ENCODE measurements at places on chromosomes 3 and 15. TPM values are rescaled to one million over a fixed set of nuclear protein-coding genes. Genes with fewer than 3 reads are reported as not detected.

- DNase-seq: no peak
These were observed 64.8 kb downstream of the FBN1 start for GRCh38 chr15:48580736-48581135.

The HRH1 gene
- polyA plus RNA-seq: 0.80 TPM

DNA sequence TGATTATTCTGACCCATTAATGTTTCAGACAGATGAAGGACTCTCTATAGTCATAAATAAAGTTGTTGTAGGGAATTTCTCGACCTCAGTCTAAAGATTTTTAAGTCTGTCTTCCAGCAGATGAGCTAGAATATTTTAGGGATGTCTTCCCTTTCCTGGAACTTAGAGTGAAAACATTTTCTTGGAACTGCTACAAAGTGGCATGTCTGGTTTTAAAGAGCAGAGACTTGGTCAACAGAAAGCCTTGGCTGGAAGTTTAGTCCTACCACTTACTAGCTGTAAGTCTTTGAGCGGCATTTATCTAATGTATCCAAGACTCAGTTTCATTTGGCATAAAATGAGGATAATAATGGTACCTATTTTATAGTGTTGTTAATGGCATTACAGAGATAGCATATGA, 120.0 kb upstream of the TGFBR2 start:
- no peak for DNase-seq

The FETUB gene
- polyA plus RNA-seq: not detected

The PEX11A gene
- 7.0 TPM for polyA plus RNA-seq

DNA sequence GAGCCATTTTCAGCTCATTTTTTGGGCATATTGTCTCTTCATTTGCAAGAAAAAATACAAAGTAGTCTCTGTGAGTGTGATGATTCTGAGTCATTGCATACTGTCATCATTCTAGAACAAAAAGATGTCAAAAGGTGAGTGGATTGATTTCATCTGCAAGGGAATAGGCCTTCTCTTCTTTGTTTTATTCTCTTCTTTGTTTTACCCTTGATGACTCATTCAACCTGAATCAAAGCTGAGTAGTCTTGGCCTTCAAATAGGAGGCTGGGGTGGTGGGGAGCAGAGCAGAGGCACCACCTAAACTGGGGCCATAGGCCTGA, 25.4 kb downstream of the CYP19A1 start:
- no peak for DNase-seq

DNA sequence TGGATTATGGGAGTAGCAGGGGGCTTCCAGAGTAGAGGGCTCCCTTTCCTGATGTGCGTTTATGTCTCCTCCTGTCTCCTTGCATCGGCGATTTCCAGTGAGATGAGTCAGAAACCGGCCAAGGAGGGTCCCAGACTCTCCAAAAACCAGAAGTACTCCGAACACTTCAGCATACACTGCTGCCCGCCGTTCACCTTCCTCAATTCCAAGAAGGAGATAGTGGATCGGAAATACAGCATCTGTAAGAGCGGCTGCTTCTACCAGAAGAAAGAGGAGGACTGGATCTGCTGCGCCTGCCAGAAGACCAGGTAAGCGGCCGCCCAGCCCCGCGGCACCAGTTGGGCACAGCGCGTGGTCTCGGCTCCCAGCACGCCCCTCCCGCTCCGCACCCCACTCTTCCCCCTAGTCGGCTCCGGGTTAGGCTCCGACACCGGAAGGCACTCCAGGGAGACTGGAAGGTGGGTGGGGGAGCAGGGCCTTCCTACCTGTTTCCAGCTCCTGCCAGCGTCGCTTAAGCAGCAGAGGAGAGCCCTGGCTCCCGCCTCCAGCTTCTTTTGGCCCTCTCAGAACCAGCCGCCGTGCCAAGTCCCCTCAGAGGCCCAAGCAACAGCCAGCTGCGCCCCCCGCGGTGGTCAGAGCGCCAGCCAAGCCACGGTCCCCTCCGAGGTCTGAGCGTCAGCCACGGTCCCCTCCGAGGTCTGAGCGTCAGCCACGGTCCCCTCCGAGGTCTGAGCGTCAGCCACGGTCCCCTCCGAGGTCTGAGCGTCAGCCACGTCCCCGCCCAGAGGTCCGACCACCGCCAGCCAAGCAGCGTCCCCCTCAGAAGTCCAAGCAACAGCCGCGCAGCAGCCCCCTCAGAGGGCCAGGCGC, 34.7 kb downstream of the MOBP start:
- no peak for DNase-seq

The CCR1 gene
- polyA plus RNA-seq: 1.5 TPM

The WDR93 gene
- 0.09 TPM for polyA plus RNA-seq

The GMNC gene
- polyA plus RNA-seq: 0.22 TPM

- DNase-seq: no peak
These were observed 491.0 kb downstream of the ROBO2 start for GRCh38 chr3:77530870-77531269.

DNA sequence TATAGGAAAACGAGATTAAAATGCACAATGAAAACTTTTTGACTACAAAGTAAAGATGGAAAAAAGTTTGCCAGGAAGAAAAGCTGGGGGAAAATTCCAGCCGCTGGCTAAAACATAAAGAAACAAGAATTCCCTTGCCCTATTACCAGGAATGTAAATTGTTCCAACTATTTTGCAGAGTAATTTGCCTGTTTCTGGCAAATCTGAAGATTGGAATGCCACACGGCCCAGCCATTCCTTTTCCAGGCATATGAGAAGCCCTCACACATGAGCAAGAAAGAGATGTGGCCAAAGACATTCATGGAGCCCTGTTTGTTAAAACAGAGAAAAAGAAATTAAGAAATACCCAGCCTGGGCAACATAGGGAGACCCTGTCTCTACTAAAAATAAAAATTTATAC, 8.4 kb upstream of the GATA2 start:
- DNase-seq: no peak

The TF gene
- 2.6 TPM for polyA plus RNA-seq

The MUC13 gene
- polyA plus RNA-seq: 0.03 TPM

The CLRN1 gene
- not detected for polyA plus RNA-seq

- DNase-seq: peak; percentile 91
These were observed at the start of gene SLC6A6 for GRCh38 chr3:14402304-14402811. TSS of gene SLC6A6 (plus strand) at chr3:14402606. CDS start at chr3:14443635, 41,029 bp downstream.

DNA sequence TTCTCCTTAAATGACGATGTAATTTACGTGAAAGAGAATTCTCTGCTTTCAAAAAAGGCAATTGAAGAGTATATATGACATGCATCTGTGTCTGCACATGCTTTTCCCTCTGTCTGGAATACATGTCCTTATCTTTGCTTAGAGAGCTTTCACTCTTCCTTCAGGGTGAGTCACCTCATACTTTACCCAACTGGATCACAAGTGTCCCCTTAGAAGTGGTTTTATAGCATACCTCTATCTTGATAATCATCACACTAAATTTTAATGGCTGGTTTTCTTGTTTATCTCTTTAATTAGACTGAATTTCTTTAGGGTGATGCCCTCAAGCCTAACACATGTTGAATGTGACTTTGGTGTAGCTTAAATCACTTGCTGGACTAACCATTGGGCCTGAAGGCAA, 178.9 kb downstream of the SV2B start:
- DNase-seq: no peak

GRCh38 chr3:69008980-69009379, 4.5 kb downstream of the EOGT start:
- no peak for DNase-seq

- DNase-seq: no peak
These were observed 157.5 kb upstream of the SLC24A5 start for GRCh38 chr15:47963265-47963664.

DNA sequence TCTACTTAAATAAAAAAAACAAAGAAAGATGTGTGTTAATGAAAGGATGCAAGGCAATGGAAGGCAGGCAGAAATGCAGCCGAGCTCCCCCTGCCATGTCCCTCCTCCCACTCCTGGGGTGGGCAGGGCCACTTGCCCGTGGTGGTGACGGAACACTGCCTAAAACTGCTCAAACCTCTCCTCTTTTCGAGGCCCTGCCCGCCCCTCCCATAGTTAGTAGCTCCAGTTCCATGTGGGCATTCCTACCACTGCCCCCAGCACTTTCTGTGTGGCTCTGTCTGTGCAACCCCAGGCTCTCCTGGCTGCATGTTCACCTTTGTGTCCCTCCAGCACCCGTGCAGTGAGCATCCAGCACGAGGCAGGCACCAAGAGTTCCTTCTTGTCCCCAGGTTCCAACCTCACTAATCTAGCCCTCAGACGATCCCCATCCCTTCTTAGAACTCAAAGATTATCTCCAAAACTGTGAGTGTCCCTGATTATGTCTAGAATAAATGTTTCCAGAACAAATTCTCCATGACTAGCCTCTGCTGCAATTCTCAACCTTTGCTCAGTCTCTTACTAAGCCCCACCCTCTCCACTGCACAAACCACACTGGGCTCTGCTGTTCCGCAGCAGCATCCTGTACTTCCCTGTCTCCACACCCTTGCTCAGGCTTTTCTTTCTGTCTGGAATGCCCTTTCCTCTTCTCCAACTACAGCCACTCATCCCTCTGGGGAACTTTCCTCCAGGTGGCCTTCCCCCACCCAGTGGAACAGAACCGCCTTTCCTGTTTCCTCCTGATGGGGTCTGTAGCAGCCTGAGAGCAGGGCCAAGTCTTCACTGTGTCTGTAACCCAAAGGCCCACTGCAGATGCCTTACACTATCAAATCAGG, 32.6 kb upstream of the SPTBN5 start:
- no peak for DNase-seq

The ZWILCH gene
- 1.5 TPM for polyA plus RNA-seq

The KNG1 gene
- polyA plus RNA-seq: 0.07 TPM

GRCh38 chr3:21826416-21826815, 75.4 kb upstream of the ZNF385D start:
- no peak for DNase-seq

DNA sequence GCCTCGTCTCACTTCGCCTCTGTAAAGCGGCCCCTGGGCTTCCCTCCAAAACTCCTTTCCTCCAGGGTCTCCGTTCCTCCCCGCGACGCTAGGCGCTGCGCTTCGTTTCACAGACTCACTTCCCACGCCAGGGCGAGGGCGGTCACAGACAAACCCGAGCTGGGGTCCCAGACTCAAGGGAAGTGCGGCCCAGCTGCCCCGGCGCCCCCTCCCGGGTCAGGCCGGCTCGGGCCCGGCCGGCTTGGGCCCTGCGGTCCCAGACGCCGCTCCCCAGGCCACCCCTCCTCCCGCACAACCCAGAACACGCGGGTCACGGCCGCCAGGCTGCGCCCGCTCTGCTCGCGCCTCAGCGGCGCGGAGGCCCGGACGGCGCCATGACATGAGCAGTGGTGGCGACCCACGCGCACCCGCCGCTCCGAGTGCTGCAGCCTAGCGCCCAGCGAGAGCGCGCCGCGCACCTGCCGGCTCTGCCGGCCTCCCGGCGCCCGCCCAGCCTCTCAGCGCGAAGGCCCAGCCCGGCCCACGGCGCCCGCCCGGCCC, 547 bp downstream of the NUP210 start:
- peak; percentile 44 for DNase-seq

GRCh38 chr3:71389191-71389590, 194.3 kb downstream of the FOXP1 start:
- no peak for DNase-seq

DNA sequence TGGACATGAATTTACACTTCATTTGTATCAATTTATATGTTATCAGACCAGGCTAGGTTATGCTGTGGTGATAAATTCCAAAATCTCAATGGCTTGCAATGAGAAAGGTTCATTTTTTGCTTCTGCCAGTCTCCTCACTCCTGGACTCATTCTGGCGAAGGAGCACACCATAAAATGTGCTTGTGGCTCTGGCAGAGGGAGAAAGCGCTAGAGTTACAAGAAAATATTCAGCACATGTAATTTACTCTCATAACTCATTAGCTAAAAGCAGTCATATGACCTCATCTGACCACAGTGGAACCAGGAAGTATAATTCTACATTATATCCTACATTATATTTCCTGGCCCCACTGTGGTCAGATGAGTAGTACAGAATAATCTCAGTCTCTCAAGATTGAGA, 193.8 kb downstream of the BCHE start:
- DNase-seq: no peak

The RFTN1 gene
- polyA plus RNA-seq: 25.9 TPM

- no peak for DNase-seq
These were observed 94.9 kb downstream of the MEX3B start for GRCh38 chr15:81950841-81951414.

DNA sequence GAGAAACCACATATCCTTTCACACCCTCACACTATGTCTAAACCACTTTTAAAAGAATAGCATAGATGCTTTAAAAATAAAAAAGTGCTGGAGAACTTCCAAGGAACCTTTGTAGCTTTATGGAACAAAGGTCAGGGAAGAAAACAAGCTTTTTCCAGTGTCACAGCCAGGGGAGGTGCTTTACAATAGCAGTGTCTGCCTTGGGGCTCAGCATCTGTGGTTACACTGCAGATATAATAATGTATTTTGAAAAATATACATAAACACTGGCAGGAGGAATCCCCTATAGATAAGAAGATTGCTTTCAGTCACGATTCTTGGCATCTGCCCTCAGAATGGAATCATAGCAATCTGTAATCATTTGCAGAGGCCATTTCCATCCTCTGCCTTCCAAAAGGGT, 362.4 kb upstream of the LRRC3B start:
- no peak for DNase-seq

DNA sequence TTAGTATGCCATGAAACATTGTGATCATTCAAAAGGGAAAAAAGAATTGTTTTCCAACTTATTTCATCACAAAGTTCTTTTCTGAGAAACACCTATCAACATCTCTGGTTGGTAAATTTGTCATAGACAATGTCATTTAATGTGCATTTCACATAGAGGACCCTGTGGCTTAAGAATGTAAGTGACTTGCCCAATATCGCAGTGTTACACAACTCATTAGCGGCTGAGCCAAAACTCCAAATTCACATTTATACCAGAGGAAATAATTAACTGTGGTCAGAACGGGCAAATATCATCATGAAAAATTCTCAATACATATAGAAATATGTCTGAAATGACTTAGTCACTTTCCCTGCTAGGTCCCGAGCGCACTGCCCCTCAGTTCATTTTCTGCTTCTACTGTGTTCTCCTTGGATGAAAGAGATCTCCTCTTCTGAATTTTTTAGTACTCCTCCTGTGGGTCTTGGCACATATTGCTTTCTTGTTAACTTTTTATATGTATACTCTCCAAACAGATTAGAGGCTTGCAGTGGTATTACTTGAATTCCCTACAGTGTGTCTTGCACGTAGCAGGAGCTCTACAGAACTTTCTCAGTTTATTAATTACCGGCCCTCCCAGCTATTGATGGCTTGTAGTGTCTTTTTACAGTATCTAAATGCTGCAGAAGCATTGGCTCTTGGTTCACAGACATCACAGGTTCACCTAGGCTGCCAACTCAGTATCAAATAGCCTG, 33.1 kb downstream of the PTX3 start:
- DNase-seq: no peak

GRCh38 chr3:195208183-195208582, 62.8 kb downstream of the XXYLT1 start:
- no peak for DNase-seq

GRCh38 chr15:92808598-92809063, 91.5 kb upstream of the CHD2 start:
- peak; percentile 62 for DNase-seq

DNA sequence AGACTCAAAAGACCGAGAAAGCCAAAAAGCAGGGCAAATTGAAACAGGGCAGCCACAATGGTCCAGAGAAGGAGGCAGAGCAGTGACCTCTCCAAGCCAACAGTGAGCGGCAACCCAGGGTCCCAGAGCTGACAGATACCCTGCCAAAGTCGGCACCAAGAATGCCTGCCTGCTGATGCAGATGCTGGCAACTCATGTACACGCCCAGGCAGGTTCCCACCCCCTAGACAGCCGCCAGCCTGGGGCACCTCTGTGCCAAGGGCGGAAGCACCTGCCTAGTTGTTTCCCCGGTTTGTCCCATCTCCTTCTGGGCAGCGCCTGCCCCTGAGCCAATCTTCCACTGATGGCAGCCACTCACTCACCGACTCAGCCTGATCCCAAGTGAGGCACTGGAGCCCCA, 22.1 kb downstream of the KLHL25 start:
- DNase-seq: no peak

The SLC15A2 gene
- 0.45 TPM for polyA plus RNA-seq

Data from heart right ventricle (tissue), 16 donors.